ENCODE measurements at places on chromosomes 12 and 14.

DNA sequence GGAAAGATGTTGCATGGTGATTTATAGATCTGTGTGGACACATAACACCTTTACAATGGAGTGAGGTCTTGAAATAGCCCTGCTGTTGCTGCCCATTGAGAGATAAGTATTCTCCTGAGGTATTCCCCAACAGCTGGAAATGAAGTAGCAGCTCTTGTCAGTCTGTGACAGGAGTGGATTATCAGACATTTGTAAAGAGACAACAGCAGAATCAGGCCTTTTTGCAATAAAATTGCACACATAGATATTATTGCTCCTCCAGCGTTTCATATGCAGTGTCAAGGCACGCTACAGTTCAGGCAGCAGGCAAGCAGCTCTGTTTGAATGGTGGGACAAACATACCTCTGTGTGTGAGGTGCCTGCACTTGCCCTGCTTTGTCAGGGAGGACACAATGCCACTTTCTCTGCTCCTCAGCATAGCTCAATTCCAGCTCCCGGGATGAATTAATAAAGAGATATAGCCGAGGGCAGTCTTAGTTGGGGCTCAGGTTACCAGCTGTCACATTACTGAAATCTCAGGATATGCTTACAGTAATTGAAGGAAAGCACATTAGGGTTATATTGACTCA lies 49.4 kb downstream of the BICD1 start:
- H3K4me3 ChIP-seq = no peak overlapping the region
- H3K27ac ChIP-seq = no peak overlapping the region
- H3K27me3 ChIP-seq = no peaks in the 10 kb centered on the region

DNA sequence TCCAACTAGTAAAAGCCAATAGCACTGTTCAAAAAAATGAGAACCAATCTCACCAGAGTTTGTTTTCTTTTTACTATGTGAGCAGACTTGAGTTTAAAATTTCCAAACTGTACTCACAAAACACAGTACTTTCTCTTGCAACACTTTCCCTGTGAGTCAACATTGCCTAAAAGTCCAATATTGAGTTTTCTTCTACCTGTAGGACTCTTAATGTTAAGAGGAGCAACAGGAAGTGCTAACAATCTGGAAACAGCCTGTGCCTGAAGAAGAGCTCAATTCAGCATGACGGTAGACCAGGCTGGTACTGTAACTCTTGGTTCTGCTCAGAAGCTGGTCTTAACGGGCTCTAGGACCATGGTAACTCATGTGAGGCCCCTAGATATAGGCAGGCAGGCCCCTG lies 144.3 kb downstream of the MED13L start:
- H3K27me3 ChIP-seq = no peaks in the 10 kb centered on the region
- H3K36me3 ChIP-seq = no peaks in the 10 kb centered on the region
- no peak overlapping the region for H3K4me3 ChIP-seq
- DNase-seq = no peak
- H3K4me1 ChIP-seq = no peaks in the 10 kb centered on the region

DNA sequence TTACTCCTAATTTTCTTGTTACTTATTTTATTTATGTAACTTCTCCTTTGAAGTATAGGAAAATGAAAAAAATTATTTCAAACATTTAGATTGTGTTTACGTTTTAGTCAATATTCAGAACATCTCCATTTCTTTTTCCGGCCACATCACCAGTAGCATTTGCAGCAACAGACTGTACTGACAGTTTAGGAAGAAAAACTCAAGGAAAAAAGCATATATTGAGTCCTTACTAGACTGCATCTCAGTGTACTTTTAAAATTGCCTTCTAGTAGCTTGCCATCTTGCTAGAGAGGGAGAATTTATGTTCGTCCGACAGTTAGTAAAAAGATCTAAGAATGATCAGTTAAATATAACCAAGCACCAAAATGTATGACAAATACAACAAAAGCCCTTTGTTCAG lies 625.0 kb upstream of the MIS18BP1 start:
- H3K4me1 ChIP-seq = no peaks in the 10 kb centered on the region
- no peaks in the 10 kb centered on the region for H3K36me3 ChIP-seq
- H3K27me3 ChIP-seq = no peaks in the 10 kb centered on the region
- DNase-seq = no peak
- no peak overlapping the region for H3K4me3 ChIP-seq

DNA sequence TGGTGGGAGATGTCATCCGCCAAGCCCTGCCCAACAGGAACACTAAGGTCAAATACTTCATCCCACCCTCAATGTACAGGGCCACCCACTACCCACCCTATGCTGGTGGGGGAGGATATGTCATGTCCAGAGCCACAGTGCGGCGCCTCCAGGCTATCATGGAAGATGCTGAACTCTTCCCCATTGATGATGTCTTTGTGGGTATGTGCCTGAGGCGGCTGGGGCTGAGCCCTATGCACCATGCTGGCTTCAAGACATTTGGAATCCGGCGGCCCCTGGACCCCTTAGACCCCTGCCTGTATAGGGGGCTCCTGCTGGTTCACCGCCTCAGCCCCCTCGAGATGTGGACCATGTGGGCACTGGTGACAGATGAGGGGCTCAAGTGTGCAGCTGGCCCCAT lies 3.5 kb downstream of the B3GNT4 start:
- no peak overlapping the region for H3K4me3 ChIP-seq
- H3K36me3 ChIP-seq = peaks cover 13% of the 10 kb centered on the region
- H3K27me3 ChIP-seq = peaks cover 7% of the 10 kb centered on the region
- peaks cover 6% of the 10 kb centered on the region for H3K4me1 ChIP-seq
- no peak for DNase-seq

Data from small intestine (tissue), 16 donors.